ENCODE measurements at places on chromosomes 11 and 22.
A peak's percentile ranks its signal among the peaks of the same experiment; 100 is the strongest.

DNA sequence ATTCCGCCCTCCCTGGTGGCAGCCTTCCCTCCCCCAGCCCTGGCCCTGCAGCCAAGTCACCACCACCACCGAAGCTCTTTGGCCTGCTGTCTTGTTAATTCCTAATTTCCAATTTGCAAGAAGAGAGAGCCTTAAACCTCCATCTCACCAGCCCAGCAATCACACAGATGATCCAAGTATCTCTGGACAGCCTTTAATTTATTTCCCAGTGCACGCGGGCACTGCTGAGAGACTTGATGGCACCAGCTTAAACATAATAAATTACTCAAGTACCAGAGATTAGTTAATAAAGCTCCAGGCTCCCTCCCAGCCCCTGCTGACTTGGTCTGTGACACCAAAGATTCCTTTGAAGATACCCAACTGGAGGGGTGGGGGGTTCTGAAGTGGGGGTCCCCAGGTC is 494.7 kb downstream of the BUD13 start:
- no peak for DNase-seq
- H3K27me3 ChIP-seq, result no peaks in the 10 kb centered on the region
- H3K27ac ChIP-seq, result no peak overlapping the region

DNA sequence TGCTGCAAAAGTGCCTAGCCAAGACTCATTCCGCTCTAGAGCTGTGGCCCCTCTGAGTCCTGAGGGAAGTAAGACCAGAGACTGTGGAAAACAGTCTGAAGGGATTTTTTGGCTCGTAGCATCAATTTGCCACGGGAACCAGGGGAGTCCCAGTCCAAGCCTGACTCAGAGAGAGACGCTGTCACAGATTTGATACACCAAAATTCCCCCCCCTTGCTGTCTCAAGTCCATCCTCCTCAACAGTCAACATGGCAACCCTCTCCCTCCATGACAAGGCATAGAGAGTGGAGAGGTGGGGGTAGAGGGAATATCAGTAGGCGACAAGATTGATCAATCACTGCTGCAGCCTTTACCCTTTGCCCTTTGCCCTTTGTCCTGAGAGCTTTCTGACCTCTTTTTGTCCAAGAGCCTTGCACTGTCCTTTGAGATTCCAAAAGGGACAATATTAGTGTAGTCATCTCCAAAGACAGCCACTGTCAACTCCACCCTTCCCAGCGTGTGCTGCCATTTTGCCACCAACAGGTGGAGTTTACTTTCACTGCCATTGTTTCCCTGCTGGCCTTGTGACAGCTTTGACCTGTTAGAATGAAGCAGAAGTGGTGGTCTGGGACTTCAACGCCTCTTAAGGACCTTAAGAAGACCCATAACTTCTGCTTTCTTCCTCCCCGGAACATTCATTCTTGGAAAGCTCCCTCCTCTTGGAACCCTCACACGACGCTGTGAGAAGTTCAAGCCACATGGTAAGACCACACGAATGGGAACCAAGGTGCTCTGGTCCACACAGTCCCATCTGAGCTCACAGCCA is 7.3 kb downstream of the SLC15A3 start:
- no peak for DNase-seq
- no peak overlapping the region for H3K4me3 ChIP-seq
- no peak overlapping the region for H3K27ac ChIP-seq
- peaks cover 56% of the 10 kb centered on the region for H3K36me3 ChIP-seq

DNA sequence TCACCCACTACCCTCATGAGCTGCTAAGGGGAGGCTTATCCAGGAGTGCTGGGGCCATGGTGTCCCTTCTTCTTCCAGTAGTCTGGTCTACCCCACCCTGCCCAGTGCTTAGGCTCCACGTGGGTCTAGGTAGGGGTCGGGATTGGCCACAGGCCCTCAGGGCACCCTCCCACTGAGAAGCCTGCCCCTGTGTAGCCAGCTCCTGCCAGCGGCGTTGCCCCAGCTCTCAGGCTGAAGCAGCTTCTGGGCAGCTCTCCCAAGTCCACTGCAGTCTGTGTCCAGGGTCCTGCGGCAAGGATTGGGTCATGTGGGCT is 24.0 kb upstream of the RIC3 start:
- no peak for DNase-seq
- H3K4me3 ChIP-seq, result no peak overlapping the region
- H3K36me3 ChIP-seq, result no peaks in the 10 kb centered on the region

DNA sequence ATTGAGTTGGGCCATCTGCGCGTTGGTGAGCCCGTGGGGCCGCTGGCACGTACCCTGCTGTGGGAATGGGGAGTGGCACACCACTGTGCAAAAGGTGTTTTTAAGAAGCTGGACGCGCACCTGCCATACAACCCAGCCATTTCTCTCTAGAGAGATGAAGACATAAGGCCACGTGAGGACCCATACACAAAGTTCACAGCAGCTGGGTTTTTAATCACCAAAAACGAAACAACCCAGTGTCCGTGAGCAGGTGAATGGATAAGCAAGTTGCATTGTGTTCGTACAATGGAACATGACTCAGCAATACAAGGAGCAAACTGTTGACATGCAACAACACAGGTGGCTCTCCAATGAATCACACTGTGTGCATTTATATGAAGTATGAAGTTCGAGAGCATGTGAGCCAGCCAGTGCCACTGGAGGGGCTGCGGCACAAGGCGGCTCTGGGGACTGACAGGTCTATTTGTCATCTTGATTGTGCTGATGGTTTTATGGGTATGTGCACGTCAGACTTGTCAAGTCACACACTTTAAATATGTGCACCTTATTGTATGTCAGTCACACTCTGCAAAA is 30.6 kb upstream of the PANX2 start:
- H3K36me3 ChIP-seq, result no peaks in the 10 kb centered on the region
- peak; percentile 13 for DNase-seq
- H3K4me1 ChIP-seq, result peaks cover 7% of the 10 kb centered on the region

DNA sequence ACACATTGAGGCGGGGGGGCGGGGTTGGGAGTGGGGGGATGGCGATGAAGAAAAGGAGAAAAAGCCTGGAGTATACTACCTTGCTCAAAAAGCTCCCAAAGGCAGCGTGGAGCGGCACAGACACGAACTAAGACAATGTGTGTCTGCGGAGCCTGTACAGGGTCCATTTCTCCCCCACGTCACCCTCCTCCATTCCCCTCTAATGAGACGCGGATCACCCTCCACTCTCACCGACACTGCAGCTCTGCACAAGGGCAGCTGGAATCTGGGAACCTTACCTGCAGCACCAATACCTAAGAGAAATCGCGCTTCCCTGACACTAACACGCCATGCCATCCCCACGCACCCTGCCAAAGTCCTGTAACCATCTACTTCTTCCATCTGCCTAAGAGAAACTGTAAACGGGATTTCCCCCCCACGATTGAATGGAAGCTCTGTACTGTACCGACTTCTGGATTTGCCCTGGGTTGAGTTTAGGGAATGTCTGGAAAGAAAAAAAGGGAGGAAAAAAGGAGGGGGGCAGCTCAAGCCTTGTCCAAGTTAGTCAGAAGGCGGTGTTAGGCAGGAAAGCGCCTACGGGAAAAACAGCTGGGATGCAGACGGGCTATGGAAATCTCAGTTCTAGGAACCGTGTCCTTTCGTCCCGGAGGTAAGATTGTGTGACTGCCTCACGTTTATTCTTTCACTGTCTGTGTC is 125.7 kb upstream of the C11orf58 start:
- DNase-seq, result no peak
- no peak overlapping the region for H3K27ac ChIP-seq
- no peaks in the 10 kb centered on the region for H3K27me3 ChIP-seq
- peak overlapping the region; percentile 41 for H3K4me3 ChIP-seq

DNA sequence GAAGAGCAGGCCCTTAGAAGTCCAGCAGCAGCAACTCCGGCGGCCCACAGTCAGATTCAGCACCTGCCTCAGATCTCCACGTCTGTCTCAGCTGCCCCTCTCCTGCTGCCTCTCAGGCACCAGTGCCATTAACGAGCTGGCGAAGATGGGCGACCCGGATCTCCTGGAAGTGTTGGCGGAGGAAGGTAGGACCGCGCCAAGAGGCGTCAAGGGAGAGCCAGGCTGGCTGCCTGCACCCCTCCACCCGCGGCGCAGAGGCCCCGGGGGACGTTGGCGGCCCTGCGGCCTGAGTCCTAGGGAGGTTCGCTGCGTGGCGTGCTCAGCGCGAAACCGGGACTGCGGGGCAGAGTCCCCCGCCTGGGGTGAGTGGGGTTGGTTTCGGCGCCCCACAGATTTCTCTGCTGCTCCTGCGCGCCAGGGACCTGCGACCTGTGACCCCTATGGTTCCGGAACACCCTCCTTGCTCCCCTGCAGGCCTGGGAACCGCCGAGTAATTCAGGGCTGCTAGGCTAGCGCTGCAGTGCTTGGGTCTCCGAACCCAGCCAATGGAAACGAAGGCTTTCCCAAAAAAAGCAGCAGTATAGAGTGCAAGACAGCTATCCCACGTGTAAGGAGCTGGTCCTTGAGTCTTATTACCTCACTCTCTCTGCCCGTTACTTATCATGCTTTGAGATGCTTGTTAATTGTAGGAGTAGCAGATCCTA is 615 bp downstream of the ANO5 start:
- H3K4me1 ChIP-seq, result no peaks in the 10 kb centered on the region
- no peak for DNase-seq
- no peak overlapping the region for H3K4me3 ChIP-seq

DNA sequence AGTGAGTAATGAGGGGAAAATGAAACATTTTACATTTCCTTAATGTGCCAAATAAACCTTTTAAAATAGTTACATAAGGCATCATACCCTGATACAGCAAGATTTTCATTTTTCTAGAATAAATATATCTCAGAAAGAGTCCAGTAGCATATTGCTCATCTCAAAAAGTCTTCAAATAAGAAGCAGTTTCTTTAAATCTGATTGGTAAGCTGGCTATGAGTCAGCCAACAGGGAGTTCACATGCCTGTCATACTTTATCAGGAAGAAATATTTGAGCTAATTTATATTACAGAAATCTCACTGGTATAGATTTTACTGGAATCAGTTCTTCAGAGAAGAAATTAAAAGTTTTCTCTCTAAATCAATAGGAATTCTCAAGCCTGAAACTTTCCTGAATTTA is 258.1 kb downstream of the C11orf87 start:
- H3K27me3 ChIP-seq, result no peaks in the 10 kb centered on the region
- H3K4me3 ChIP-seq, result no peak overlapping the region
- no peaks in the 10 kb centered on the region for H3K36me3 ChIP-seq
- H3K4me1 ChIP-seq, result no peaks in the 10 kb centered on the region
- DNase-seq, result no peak

DNA sequence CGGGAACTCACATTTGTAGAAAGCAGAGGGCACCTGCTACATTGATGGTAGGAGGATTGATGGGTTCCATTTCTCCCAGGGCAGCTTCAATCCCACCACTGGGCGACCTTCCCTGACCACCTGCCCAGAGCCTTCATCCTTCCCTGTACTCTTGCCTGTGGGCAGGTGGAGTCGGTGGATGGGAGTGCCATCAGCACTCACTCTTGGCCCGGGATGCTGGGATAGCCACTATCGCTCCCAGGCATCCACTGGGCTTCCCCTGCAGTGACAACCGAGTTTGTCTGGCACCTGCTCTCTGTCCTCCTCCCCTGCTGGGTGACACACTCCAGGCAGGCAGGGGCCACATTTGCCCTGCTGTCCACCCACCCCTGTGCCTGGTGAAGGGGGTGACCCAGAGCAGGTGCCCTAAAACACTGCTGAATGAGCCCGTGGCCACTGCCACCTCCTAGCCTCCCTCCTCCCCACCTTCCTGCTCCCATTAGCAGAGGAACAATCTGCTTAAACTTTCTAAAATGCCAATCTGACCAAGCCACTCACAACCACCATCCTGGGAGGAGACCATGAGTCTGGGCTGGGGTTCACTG is 604.7 kb downstream of the TBC1D22A start:
- no peaks in the 10 kb centered on the region for H3K4me1 ChIP-seq
- H3K27me3 ChIP-seq, result peaks cover 3% of the 10 kb centered on the region

GRCh38 chr11:80155412-80156017 is 714.7 kb upstream of the TENM4 start:
- H3K27ac ChIP-seq, result no peak overlapping the region
- H3K36me3 ChIP-seq, result no peaks in the 10 kb centered on the region
- DNase-seq, result peak; percentile 6
- H3K27me3 ChIP-seq, result no peaks in the 10 kb centered on the region

- H3K4me1 ChIP-seq, result no peaks in the 10 kb centered on the region
- peaks cover 9% of the 10 kb centered on the region for H3K27me3 ChIP-seq
- no peaks in the 10 kb centered on the region for H3K36me3 ChIP-seq
- DNase-seq, result no peak
Observed at GRCh38 chr22:49734390-49734789, 93.3 kb downstream of the BRD1 start.

- H3K27ac ChIP-seq, result no peak overlapping the region
- no peaks in the 10 kb centered on the region for H3K4me1 ChIP-seq
Observed at GRCh38 chr22:16831257-16831656, 6.0 kb upstream of the XKR3 start.

DNA sequence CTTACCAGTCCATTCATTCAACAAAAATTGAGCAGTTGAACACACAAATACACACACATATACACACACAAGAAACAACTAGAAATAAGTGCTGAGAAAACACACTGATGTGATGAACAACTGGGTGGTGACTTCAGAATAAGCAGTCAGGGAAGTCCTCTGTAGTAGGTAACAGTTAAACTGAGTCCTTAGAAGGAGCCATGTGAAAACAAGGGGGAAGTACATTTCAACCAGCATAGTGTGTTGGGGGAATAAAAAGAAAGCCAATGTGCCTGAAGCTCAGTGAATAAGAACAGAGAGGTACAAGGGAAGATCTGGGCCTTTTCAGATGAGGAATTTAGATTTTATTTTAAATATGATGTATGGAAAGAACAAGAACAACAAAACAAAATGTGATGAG is 6.8 kb upstream of the TMEM123 start:
- DNase-seq, result no peak
- H3K36me3 ChIP-seq, result no peaks in the 10 kb centered on the region
- no peaks in the 10 kb centered on the region for H3K4me1 ChIP-seq
- H3K4me3 ChIP-seq, result no peak overlapping the region

DNA sequence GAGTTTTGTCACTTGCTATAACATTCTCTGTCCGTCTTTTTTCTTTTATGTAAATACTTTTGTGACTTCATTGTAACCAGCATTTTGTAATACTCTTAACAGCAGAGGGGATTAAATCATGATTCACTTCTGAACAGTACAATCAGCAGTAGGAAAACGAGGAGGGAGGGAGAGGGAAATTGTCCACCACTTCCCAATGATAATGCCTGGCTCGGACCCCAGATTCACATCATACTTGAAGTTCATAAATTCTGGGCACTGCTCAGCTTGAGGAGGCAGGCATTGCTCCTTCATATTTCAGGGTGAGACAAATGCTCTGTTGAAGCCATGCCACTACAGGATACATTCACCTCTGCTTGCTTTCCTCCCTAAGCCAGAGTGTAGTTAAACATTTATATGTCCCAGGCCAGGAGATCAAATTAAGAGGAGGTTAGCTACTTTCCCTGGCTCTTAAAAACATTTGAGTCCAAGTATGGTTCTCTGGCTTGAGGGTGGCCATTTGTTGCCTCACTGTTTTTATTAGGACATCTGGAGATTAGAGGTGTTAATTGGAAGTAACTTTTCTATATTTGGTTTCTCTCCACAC is 129.0 kb upstream of the LDLRAD3 start:
- no peak overlapping the region for H3K27ac ChIP-seq
- no peak for DNase-seq
- H3K27me3 ChIP-seq, result no peaks in the 10 kb centered on the region

Measured in SJSA1 (cell line).